Activated T-cell treated with anti-CD3 and anti-CD28 coated beads, Interleukin-2, amount 50 U/mL, for 72 hours (primary cell): ENCODE measurements at places on chromosomes 11 and 22. TPM values are rescaled to one million over a fixed set of nuclear protein-coding genes. Genes with fewer than 3 reads are reported as not detected.

Gene CCDC73
- not detected for total RNA-seq

DNA sequence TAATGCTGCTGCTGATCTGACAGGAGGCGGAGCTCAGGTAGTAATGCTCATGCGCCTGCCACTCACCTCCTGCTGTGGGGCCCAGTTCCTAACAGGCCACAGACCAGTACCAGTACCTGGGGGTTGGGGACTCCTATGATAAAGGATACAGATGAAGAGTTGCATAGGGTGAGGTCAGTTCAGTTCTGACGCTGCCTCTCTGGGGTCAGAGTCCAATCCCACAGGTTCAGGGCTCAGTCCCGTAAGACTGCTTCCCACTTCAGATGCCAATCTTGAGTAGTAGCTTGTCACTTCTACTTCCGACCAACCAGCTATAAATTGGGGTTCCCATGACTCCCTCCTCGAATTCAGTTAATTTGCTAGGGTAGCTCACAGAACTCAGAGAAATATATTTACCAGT is 8.6 kb downstream of the ASRGL1 start:
- DNase-seq, result no peak

Gene OSM
- 21.9 TPM for total RNA-seq

Gene ETS1
- total RNA-seq, result 713 TPM

Gene OR2AG1
- total RNA-seq, result not detected

DNA sequence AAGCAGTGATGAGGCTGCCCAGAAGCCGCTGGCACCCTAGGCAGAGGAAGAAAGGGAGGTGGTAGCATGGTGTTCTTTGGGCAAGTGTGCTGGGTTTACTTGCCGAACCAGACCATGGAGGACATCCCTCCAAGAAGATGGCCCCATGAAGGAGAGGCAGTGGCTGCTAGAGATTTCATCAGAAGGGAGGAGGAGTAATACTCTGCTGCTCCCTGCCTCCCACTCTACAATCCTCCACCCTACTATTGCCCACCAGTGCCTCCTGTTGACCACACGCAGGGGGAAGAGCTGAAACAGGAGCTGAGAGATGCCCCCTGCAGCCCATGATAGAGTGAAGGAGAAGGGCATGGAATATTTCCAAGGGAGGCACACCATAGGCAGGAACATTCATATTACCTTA is 51.0 kb upstream of the PRSS23 start:
- no peak for DNase-seq

- no peak for DNase-seq
Measured at GRCh38 chr11:119178166-119178680, 7.1 kb upstream of the NHERF4 start.

- no peak for DNase-seq
Measured at GRCh38 chr11:57148621-57149020, 33.1 kb upstream of the LRRC55 start.

- DNase-seq, result peak; percentile 78
Measured at GRCh38 chr11:118343981-118344515, at the start of gene CD3G. CD3G (plus strand) TSS chr11:118344344; CDS start chr11:118344424, 80 bp downstream.

- DNase-seq, result no peak
Measured at GRCh38 chr22:41178425-41178975, 26.6 kb upstream of the L3MBTL2 start.

GRCh38 chr11:70205049-70205725 is 2.1 kb downstream of the FADD start:
- DNase-seq, result no peak

- no peak for DNase-seq
Measured at GRCh38 chr11:86050196-86050709, 18.6 kb downstream of the PICALM start.

DNA sequence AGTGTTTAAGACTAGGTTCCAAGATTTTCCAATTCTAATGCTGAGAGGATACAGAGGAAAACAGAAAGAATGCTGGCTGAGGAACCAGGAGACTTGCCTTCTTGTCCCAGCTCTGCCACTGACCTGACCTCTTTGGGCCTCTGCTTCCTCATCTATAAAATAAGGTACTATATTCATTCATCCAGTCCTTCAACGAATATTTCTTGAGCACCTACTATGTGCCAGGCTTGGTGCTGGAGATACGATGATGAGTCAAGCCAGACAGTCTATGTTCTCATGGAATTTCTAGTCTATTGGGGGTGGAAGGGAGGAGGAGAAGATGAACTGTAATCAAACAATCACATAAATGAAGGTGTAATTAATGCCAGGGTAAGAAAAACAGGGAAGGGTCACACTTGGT is 27.8 kb upstream of the UPB1 start:
- DNase-seq, result no peak

Gene DMC1
- total RNA-seq, result 25.1 TPM

DNA sequence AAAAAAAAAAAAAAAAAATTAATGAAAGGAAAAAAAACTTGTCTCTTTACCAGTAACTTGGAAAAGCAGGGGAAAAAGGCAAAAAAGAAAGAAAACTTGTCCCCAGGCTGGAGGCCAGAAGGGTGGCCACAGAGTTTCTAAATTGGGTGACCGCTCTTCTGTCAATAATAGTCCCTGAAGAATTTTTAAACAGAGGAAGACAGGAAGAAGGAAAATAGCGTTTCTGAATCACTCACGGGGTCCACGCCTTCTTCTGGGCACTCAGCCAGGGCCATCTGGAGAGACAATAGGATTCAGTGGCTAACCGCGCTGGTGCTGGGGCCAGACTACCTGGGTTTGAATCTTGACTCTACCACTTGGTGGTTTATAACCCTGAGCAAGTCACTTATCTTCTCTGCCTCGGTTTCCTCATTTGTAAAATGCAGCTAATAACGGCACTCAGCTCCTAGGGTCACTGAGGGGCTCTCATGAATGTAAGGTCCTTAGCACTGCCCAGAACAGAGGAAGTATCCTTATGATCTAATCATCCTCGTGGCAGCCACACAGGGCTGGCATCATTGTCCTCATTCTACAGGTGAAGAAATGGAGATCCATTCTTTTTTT is 7.0 kb downstream of the C11orf86 start:
- peak; percentile 27 for DNase-seq

DNA sequence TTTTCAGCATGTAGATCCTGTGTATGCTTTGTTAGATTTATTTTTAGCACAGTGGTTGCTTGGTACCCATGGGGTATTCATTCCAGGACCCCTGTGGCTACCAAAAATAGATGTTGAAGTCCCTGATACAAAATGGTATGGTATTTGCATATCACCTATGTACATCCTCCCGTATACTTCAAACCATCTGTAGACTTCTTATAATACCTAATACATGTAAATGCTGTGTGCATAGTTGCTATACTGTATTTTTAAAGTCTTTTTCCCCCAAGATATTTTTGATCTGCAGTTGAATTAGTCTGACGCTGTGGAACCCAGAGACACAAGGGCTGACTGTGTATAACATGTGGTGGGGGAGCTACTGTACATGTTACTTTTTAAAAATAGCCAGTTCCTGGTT is 101.1 kb downstream of the ATXN10 start:
- DNase-seq, result no peak

DNA sequence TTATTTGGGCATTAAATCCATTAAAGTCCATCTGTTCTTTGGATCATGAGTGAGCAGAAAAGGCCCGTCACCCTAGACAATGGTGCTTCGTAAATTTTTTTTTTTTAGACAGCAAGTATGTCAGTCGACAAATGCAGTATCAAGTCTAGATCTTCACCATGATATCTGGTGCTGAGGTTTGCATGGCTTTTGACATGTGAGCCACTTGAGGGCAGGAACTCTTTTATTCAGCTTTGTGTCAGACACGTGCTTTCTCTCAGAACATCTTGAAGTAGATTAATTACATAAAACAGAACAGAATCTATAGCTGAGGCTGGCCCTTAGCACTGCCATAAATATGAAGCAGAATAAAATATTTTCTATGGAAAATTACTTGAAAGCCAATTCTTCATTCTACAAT is 62.9 kb upstream of the CARD18 start:
- no peak for DNase-seq

- DNase-seq, result no peak
Measured at GRCh38 chr11:113818426-113818825, 38.8 kb downstream of the CLDN25 start.

- no peak for DNase-seq
Measured at GRCh38 chr11:72007587-72007986, 8.9 kb downstream of the IL18BP start.

Gene ROBO4
- not detected for total RNA-seq

Gene EHF
- not detected for total RNA-seq

Gene TUBA8
- 0.94 TPM for total RNA-seq
